ENCODE measurements at places on chromosomes 11 and 22. TPM values are rescaled to one million over a fixed set of nuclear protein-coding genes. Genes with fewer than 3 reads are reported as not detected.

Gene PDE2A
- total RNA-seq: 23.1 TPM

Gene SHANK2
- 0.35 TPM for total RNA-seq

Gene C22orf15
- total RNA-seq: not detected

Gene TMEM86A
- 2.6 TPM for total RNA-seq

Gene CDHR5
- total RNA-seq: not detected

Gene TCN2
- 28.7 TPM for total RNA-seq

Gene TPST2
- 104 TPM for total RNA-seq

GRCh38 chr11:1384199-1384970, 5.3 kb upstream of the BRSK2 start:
- peaks cover 20% of the 10 kb centered on the region for H3K4me1 ChIP-seq
- no peak overlapping the region for H3K4me3 ChIP-seq
- no peaks in the 10 kb centered on the region for H3K27me3 ChIP-seq
- no peaks in the 10 kb centered on the region for H3K36me3 ChIP-seq

DNA sequence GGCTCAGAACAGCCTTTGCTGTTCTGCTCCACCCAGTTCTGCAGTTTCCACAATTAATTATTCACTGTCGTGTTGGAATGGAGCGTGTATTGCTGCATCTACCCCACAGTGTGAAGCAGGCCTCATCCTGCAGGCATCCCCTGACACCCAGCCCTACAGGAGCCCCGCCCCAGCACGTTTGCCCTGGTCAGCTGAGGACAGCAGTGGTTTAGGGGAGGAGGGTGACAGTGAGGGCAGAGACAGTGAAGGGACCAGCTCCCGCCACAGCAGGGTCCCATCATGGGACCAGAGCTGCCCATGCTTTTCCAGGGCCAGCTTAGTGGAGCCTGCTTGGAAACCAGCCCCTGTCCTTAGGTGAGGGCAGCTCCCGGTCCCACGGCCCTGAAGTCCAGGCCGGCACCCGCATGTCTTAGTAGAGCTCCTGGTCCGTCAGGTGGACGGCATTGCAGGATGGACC, 273.0 kb downstream of the TBC1D22A start:
- no peak for DNase-seq
- no peak overlapping the region for H3K27ac ChIP-seq
- H3K27me3 ChIP-seq: no peaks in the 10 kb centered on the region
- H3K36me3 ChIP-seq: peaks cover 6% of the 10 kb centered on the region

GRCh38 chr22:19266547-19267086, 24.9 kb downstream of the CLTCL1 start:
- no peaks in the 10 kb centered on the region for H3K27me3 ChIP-seq
- no peak overlapping the region for H3K4me3 ChIP-seq
- no peak for DNase-seq
- no peaks in the 10 kb centered on the region for H3K36me3 ChIP-seq

DNA sequence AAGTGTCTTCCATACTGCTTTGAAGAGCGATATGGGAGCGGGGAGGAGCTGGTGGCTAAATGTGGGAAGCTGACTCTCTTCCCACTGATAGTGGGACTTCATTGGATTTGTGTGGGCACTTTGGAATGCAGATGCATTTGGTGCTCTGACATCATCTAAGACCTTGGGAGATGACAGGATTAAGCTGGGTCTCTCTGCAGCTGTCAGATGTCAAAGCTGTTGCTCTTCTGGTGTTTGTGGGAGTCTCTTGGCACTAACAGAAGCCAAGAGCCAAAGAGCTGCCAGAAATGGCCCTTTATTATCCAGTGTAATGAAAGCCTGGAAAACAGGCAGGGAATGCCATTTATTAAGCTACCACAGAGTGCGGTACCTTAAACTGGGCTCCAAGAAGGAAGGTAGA, 20.6 kb downstream of the GRAMD1B start:
- DNase-seq: no peak
- no peaks in the 10 kb centered on the region for H3K4me1 ChIP-seq
- no peak overlapping the region for H3K4me3 ChIP-seq
- no peaks in the 10 kb centered on the region for H3K27me3 ChIP-seq
- H3K36me3 ChIP-seq: no peaks in the 10 kb centered on the region

- no peaks in the 10 kb centered on the region for H3K36me3 ChIP-seq
- no peaks in the 10 kb centered on the region for H3K27me3 ChIP-seq
- no peak overlapping the region for H3K27ac ChIP-seq
- no peak for DNase-seq
These were observed 3.7 kb downstream of the F2 start for GRCh38 chr11:46722566-46723358.

DNA sequence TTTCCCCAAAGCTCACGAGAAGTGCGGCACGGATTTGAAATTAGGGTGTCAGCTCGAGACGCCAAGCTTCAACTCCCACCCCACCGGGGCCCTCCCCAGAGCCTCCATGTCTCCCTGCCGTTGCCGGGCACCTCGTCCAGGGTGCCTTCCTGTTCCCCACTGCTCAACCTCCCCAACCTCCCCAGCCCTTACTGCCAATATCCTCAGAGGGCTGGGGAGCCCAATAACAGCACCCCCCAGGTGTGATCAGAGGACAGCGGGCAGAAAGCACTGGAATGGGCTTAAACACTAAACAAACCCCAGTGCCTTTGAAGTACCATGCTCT, 1336.4 kb downstream of the TBC1D22A start:
- no peak overlapping the region for H3K4me3 ChIP-seq
- no peaks in the 10 kb centered on the region for H3K27me3 ChIP-seq
- no peaks in the 10 kb centered on the region for H3K36me3 ChIP-seq
- H3K27ac ChIP-seq: no peak overlapping the region
- no peak for DNase-seq
- no peaks in the 10 kb centered on the region for H3K4me1 ChIP-seq

DNA sequence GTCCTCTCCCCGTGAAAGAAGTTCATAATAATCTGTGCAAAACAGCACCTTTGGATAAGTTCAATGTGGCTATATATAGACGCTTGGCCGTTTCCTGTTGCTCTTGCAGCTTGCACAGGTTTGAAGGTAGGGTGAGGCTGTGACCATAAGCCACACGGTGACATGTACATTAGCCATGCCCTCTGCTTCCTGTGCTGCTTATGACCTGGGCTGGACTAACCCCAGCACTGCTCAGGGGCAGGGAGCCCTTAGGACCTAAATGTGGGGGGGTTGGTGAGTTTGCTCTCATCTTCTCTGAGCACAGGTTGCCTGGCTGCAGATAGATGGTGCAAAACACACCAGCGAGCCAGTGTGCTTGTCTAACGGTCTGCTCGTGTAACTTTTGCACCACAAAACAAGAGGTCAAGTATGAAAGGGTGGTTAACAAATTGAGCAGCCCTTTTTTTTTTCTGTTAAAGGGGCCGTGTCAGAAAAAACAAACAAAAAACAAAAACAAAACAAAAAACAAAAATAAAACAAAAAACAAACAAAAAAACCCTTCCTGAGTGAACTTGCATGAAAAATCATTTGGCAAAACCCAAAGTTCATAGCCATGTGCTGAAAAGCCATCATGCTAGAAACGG, 37.3 kb downstream of the FLI1 start:
- H3K27me3 ChIP-seq: no peaks in the 10 kb centered on the region
- peaks cover 65% of the 10 kb centered on the region for H3K4me1 ChIP-seq
- H3K4me3 ChIP-seq: no peak overlapping the region
- no peak overlapping the region for H3K27ac ChIP-seq
- H3K36me3 ChIP-seq: no peaks in the 10 kb centered on the region
- DNase-seq: no peak

DNA sequence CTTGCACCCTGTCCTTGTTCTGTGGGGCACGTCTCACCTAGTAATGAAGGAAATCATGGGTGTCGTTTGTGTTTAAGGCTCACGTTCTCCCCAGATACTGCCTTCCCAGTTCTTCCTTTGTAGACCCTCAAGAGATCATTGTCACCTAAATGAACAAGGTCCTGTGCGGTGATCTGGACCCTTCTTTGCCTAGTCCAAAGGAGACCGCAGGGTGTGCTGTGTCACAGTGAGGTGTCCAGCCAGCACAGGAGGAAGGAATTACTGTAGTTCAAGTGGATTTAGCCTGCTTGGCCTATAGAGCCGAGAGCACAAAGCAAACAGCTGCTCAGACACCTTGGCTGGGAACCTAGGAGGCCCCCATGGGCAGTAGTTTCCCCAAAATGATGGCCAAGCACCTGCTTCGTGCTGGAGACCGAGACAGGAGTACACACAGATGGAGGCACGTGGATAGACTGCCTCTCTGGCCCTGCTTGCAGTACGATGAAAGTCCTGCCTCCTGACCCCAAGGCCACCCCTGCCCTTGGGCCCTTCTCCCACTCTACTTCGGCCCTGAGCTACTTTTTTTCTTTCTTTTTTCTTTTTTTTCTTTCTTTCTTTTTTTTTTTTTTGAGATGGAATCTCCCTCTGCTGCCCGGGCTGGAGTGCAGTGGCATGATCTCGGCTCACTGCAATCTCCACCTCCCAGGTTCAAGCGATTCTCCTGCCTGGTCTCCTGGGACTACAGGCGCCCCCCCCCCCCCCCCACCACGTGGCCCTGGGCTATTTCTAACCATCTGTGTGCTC, 19.4 kb upstream of the PPFIA1 start:
- DNase-seq: no peak
- H3K4me3 ChIP-seq: no peak overlapping the region
- H3K27me3 ChIP-seq: no peaks in the 10 kb centered on the region
- no peaks in the 10 kb centered on the region for H3K4me1 ChIP-seq

- DNase-seq: no peak
- H3K36me3 ChIP-seq: no peaks in the 10 kb centered on the region
- H3K27me3 ChIP-seq: no peaks in the 10 kb centered on the region
- H3K27ac ChIP-seq: no peak overlapping the region
- H3K4me3 ChIP-seq: no peak overlapping the region
These were observed 7.9 kb downstream of the NPTXR start for GRCh38 chr22:38835888-38836301.

DNA sequence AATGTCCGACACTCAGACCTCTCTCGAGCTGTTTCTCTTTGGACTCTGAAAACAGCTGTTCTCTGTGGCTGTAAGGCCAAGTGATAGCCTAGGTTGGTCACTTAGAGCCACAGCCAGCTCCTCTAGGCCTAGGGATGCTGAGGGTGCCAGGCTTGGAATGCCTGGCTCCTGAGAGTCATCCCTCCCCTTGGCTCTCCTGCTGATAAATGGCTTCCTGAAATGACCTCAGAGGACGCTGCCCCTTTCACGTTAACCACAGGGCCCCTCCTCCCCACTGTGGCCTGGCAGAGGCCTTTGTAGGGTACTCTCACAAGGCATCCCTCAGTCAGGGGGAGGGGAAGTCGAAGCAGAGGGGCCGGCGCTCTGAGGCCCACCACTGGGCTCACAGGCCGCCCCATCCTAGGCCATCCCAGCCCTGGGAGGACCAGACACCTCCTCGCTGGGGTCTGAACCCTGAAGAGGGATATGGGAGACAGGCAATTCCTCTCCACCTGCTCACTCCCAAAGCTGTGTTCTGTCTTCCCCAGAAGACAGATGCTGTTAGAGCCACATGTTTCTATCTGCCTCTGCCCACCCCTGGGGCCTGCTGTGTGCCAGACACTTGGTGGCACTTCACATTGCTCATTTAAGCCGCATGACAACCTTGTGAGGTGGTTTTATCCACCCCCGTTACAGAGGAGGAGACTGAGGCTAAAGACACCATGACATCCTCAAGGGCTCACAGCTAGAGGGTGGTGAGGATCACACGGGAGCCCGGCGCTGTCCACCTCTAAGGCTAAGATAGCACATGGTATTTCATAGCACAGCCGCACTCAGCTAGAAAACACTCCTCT, 50.9 kb downstream of the ARFGAP3 start:
- H3K27me3 ChIP-seq: no peaks in the 10 kb centered on the region
- DNase-seq: peak; percentile 49
- no peaks in the 10 kb centered on the region for H3K4me1 ChIP-seq
- peak overlapping the region; percentile 52 for H3K27ac ChIP-seq

DNA sequence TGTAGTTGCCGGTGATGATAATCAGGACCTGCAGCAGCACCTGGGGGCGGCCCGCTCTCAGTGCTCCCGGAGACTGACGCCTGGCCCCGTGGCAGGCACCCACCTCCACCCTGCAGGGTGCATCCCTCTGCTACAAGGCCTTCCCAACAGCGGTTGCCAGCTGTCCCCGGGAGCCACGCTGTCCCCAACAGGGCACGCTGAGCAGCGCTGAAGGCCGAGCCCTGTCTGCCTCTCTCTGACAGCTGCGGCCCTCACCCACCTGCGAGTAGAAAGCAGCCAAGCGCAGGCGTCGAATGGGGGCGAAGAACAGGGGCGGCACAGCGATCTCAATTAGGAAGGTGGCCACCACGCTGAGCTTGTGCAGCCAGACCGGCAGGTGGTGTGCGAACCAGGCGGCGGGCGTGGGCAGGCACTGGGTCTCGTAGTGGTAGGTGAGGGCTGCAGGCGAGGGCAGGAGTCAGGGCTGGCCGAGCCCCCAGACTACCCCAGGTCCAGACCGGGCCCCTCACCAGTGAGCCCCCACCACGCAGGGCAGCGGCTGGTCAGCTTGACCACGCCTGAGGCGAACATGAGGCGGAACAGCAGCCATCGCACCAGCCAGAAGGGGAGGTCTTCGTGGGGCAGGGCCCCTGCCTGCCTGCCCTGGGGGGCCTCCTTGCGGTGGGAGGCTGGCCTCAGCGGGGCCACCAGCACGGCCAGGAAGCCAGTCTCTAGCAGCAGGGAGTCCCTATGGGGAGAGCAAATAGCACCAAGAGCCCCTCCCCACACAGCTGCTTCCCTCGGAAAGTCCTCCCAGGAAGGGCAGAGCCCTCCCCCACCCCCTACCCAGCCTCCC, 1.5 kb downstream of the LMF2 start:
- DNase-seq: no peak
- no peaks in the 10 kb centered on the region for H3K27me3 ChIP-seq
- H3K4me1 ChIP-seq: peaks cover 33% of the 10 kb centered on the region
- H3K36me3 ChIP-seq: peaks cover 32% of the 10 kb centered on the region
- peak overlapping the region; percentile 85 for H3K4me3 ChIP-seq

DNA sequence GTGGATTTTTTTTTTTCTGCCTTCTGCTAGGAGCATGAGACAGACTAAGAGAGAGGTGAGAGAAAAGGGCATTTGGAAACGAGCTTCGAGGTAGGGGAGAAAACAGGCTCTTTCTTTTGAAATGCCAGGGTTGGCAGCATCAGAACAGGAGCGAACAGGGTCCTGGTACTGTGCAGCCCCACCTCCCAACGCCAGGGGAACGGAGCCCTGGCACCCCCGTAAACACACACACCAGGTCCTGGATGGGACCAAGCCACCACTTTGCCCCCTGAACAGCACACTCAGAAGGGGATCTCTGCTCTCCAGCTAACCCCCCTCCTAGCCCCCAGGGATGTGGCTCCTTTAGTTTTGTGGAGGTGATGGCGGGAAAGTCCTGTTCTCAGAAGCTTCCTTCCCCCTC, 127.1 kb downstream of the CTTN start:
- no peak overlapping the region for H3K4me3 ChIP-seq
- H3K27ac ChIP-seq: no peak overlapping the region
- H3K27me3 ChIP-seq: no peaks in the 10 kb centered on the region
- no peak for DNase-seq
- no peaks in the 10 kb centered on the region for H3K36me3 ChIP-seq
- H3K4me1 ChIP-seq: no peaks in the 10 kb centered on the region

DNA sequence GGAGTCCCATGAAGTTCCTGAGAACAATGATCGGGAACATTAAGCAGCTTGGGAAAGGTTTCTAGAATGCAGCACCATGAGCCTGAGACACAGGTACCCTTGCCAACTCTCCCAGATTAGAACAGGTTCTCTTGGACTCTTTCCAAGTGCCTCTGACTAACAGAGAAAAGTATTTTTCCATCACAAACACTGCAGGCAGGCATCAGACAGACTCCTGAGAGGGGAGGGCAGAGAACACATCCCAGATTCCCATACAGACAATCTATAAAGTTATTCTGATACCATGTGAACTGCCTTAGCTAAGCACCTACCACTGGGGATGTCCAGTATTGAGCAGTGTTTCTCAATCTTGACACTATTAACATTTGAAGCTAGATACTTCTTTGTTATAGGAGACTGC, 27.3 kb downstream of the SERGEF start:
- H3K4me3 ChIP-seq: no peak overlapping the region
- no peak overlapping the region for H3K27ac ChIP-seq
- no peaks in the 10 kb centered on the region for H3K36me3 ChIP-seq
- H3K4me1 ChIP-seq: no peaks in the 10 kb centered on the region

Measured in right atrium auricular region (tissue), 2 donors.